ENCODE measurements at places on chromosomes 13 and 19. TPM values are rescaled to one million over a fixed set of nuclear protein-coding genes. Genes with fewer than 3 reads are reported as not detected.

DNA sequence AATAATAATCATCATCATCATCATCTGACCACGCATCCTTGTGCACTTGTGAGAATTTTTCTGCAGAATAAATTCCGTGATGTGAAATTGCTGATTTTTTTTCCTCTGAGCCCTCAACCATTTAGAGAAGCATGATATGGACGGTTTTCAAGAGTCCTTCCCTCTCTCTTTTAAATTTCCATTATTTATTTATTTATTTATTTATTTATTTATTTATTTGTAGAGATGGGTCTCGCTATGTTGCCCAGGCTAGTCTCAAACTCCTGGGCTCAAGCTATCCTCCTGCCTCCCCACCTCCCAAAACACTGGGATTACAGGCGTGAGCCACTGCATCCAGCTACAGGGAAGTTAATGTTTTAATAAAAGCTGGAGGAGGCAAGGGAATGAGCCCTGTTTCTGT is 39.6 kb downstream of the CACNA1A start:
- no peak for DNase-seq

- DNase-seq = peak; percentile 23
These were observed 35.1 kb downstream of the LCP1 start for GRCh38 chr13:46146898-46147297.

GRCh38 chr13:28819735-28820098 is 422 bp upstream of the MTUS2 start:
- DNase-seq = peak; percentile 65

DNA sequence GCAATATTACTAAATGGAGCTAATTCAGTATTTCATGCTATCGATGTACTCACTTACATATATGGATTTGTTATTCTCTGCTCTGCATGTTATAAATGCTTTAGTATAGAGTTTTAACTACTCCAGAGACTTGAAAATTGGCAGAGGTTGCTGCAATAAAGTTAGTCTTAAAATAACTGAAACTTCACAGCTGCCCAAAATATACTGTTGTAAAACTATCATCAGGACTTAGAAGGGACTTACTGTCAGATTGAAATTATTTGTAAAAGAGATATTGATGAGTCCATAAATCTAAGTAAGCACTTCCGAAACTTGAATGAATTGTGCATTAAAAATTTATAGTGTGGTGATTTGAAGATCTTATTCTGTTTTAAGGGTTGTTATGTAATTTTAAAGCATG is 1178.2 kb upstream of the PCDH20 start:
- no peak for DNase-seq

DNA sequence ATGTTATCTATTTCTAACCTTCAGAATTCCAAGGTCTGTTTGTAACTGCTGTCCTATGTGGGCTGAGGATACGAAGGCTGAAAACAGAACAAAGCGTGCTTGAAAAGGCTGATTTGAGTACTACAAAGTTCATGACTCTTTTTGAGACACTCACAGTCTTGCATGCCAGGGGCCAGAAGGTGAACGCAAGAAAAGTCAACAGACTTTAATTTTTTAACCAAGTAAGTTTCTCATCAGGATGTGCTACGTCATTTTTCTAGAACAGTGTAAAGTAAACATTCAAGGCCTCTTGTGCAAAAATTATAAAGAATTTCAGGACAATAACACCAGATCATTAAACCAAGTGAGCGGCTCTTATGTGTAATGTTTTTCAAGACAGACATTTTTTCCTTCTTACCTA is 163.5 kb downstream of the COG6 start:
- DNase-seq = no peak

- DNase-seq = no peak
These were observed 17.5 kb downstream of the ZC3H13 start for GRCh38 chr13:46035066-46035465.

DNA sequence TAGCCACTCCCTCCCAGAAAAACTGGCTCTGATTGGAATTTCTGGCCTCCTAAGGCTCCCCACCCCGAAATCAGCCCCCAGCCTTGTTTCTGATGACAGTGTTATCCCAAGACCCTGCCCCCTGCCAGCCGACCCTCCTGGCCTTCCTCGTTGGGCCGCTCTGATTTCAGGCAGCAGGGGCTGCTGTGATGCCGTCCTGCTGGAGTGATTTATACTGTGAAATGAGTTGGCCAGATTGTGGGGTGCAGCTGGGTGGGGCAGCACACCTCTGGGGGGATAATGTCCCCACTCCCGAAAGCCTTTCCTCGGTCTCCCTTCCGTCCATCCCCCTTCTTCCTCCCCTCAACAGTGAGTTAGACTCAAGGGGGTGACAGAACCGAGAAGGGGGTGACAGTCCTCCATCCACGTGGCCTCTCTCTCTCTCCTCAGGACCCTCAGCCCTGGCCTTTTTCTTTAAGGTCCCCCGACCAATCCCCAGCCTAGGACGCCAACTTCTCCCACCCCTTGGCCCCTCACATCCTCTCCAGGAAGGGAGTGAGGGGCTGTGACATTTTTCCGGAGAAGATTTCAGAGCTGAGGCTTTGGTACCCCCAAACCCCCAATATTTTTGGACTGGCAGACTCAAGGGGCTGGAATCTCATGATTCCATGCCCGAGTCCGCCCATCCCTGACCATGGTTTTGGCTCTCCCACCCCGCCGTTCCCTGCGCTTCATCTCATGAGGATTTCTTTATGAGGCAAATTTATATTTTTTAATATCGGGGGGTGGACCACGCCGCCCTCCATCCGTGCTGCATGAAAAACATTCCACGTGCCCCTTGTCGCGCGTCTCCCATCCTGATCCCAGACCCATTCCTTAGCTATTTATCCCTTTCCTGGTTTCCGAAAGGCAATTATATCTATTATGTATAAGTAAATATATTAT is 6.1 kb downstream of the FOSB start:
- peak; percentile 63 for DNase-seq

Gene KLK15
- not detected for total RNA-seq

DNA sequence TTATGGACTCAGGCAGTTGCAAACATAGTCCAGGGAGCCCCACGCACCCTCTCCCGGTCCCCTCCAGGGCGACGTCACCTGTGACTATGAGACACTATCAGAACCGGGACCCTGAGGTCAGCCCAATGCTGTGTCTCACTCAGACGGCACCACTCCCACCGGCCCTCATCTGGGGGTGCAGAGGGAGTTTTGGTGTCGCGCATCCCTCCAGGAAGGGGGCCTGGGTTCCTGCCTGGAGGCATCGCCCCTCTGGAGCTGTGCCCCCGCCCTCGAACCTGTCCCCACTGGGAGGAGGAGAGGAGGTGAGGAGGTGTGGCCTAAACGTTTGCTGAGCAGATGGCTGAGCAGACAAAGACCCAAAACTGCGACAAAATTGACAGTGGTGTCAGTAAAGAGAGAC is 51.2 kb downstream of the GADD45B start:
- DNase-seq = no peak

- DNase-seq = no peak
These were observed 985 bp upstream of the CLC start for GRCh38 chr19:39738814-39739213.

DNA sequence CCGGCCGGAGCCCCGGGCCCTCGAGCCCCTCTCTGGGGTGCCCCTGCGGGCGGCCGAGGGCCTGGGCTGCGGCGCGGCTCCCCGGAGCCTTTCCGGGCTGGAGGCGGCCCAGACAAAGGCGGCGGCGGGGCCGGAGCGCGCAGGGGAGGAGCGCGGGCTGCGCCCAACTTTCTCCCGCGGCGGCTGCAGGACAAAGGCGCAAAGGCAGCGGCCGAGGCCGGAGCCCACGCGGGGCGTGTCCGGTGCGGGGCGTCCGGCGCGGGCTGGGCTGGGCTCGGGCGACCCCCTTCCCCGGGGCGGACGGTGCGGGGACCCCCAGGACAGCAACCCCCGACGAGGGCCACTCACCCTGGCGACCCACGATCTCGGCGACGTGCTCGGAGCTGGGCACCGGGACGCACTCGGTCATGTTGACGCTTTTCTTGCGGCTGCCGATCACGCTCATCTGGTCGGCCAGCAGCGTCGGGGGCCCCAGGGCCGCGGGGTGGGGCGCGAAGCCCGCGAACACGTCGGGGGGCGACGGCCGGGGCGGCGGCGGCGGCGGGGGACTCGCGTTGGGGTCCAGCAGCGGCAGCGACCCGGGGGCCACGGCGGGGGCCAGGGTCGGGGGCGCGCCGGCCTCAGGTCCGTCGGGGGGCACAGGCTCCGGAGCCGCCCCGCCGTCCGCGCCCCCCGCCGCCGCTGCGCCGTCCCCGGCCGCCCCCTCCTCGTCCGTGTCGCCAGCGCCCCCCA is 843 bp downstream of the MEX3D start:
- DNase-seq = peak; percentile 30

DNA sequence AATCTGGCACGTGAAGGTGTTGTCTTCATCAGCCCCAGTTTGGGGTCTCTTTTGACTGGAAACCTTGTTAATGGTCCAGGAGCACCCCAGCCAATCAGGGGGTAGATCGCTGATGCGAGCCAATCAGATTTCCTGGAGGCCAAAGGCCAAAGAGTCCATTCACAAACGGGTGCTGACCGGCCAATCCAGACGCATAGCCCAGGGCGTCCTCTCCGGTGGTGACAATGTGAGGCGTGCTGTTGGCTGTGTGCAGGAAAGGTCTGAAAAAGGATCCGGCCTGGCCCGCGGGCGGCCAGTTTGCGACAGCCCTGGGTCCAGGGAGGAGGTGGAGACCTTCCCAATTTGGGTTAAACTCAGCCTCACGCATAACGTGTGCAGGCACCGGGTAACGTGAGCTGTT is 3.1 kb downstream of the MAST3 start:
- DNase-seq = no peak

DNA sequence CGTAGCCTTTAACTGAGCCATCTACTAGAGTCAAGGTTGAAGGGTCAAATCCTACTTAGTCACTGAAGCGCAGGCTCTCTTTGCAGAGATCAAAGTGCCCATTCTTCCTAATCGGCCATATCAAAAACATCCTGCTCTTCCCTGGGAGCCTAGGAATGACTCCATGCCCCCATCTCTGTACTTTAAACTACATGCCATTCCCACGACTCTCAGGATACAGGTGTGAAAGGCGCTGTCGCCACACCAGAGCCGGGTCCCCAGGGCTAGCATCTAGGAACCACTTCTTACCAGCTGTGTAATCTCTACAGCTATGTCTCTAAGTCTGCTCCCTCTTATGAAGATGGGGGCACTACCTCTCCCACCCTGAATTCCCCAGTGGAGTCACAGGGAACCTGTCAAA is 22.3 kb downstream of the IRS2 start:
- DNase-seq = no peak

- no peak for DNase-seq
These were observed 66.9 kb downstream of the NHLRC3 start for GRCh38 chr13:39105110-39105509.

- no peak for DNase-seq
These were observed 7.1 kb downstream of the PNMA8B start for GRCh38 chr19:46488551-46488950.

GRCh38 chr19:51141181-51141580 is 920 bp upstream of the SIGLEC7 start:
- no peak for DNase-seq

DNA sequence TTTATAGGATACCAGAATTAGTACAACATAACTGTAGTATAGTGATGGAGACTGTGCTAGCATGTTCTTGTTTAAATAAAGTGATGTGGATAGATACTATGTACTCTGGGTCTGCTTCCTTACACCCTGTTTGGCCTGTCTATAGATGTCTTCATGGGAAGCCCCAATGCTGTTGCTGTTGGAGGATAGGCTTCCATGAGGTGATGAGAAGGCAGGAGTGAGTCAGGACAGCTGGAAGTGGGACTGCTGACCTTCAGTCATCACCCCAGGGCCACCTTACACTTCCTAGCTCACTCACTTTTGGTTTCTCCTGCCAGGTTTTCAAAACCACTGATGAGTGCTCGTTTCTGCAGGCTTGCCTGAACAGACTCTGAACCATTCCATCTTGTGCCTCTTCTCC is 4.2 kb downstream of the KCTD4 start:
- DNase-seq = no peak

DNA sequence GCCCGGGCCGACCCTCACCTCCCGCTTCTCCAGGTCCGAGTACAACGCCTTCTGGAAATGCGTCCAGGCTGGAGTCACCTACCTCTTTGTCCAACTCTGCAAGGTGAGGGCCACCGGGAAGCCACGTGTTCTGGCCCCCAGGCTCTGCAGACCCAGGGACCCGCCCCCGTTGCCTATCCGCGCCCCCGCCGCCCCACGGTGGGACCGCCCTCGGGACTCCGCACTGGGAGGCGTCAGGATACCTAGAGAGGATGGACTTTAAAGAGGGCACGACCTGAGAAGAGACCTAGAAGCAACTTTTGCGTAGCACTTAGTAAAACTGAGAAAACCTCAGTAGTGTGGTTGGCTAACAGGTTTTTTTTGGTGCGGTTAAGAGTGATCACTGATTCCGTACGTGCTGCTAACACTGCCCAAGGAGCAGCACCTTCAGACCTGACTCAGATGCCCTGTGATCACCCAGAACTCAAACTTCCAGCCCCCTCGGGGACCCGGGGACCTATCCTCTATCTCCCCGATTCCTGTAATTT is 492 bp downstream of the TMEM147 start:
- DNase-seq = peak; percentile 70

DNA sequence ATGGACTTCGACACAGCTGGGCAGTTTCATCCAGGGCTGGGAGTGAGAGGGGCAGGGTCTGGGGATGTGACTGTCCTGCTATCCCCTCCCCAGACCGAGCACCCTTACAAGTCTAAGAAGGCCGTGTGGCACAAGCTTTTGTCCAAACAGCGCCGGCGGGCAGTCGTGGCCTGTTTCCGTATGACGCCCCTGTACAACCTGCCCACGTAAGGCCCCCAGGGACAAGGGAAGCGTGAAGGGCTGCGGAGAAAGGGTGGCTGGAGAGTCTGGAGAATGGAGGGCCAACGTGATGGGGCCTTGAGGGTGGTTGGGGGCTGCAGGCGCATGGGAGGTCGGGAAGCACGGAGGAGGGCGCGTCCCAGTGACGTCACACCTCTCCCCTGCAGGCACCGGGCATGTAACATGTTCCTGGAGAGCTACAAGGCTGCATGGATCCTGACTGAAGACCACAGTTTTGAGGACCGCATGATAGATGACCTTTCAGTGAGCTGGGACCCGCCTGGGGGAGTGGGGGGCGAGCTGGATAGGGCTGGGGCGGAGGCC is 89.5 kb downstream of the MAP4K1 start:
- no peak for DNase-seq

DNA sequence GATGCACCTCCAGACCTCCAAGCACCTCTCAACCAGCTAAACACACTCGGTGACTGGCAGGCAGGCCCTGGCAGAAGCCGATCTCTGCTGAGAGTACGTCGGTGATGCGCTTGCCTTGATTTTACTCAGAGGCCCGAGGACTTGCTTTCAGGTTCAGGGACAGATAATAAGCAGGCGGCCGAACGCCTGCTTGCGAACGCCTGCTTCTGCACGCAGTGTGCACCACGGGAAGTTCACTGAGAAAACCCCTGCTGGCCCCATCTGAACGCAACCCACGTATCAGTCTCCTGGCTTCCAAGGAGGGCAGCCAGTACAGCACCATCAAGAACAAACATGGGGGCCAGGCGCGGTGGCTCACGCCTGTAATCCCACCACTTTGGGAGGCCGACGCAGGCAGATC is 108.0 kb downstream of the STK24 start:
- DNase-seq = no peak

- DNase-seq = no peak
These were observed 2882.5 kb downstream of the PCDH9 start for GRCh38 chr13:64347664-64348063.

Measured in natural killer cell (primary cell).